Cerebellum (tissue), 4 donors: ENCODE measurements at places on chromosomes 16 and 17.

DNA sequence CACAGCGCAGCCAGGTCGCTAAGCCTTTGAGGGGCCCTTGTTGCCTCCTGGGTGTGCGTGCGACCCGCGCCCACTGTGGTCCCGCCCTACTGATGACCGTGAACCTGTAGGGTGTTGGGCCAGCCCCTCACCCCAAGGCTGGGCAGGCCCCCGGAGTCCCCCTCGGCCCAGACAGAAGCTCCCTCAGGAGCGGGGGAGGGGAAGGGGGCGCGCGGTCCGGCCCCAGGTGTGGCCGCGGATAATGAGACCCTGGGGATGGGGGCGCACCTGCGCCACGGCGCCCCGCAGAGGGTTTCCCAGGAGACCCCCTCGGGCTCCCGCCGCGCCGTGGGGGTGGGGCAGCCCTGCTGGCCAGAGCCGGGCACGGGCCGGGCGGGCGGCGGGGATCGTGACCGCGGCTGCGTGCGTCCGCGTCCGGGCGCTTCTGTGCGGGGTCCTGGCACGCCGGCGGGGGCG is 358 bp upstream of the ARHGDIG start:
- no peak for DNase-seq

- DNase-seq, result no peak
These were observed 23.3 kb downstream of the LLGL2 start for GRCh38 chr17:75548813-75549212.

GRCh38 chr17:59004338-59005111 is 102.2 kb downstream of the TRIM37 start:
- DNase-seq, result peak; percentile 60

DNA sequence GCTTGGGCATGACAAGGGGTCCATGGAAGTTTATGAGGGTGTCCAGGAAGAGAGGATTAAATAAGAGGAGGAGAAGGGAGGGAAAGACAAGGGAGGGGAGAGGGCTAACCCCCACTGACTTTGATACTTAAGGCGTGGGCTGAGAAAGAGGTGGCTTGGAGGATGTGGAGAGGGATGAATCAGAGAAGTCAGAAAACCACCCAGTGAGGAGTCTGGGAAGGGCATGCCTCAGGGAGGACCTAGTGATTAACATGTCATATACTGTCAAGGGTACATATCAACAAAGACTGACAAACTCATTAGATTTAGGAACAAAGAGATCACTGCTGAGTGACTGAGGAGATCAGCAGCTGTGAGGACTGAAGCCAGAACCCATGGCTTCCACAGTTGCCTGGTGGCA is 145.4 kb downstream of the IRX5 start:
- DNase-seq, result no peak

DNA sequence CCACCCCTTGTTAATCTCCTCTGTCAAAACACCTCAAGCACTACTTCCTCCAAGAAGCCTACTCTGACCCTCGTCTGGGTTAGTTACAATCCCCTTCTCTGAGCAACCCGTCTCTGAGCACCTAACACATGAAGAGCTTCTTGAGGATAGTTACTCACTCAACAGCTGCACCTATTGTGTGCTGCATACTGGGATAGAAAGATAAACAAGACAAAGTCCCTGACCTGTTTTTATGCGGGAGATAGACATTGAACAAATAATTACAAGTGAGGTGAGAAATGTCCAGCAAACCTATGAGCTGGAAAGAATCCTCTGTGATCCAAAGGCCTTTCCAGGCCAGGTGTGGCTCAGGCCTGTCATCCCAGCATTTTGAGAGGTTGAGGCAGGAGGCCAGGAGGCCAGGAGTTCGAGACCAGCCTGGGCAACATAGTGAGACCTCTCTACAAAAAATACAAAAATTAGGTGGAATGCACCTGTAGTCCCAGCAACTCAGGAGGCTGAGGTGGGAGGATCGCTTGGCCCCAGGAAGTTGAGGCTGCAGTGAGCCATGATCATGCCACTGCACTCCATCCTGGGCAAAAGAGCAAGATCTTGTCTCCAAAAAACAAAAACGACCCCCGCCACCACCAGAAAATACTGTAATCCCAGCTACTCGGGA is 5.5 kb upstream of the ZNF771 start:
- no peak for DNase-seq

- no peak for DNase-seq
These were observed 9.4 kb downstream of the SCPEP1 start for GRCh38 chr17:56987283-56987834.

DNA sequence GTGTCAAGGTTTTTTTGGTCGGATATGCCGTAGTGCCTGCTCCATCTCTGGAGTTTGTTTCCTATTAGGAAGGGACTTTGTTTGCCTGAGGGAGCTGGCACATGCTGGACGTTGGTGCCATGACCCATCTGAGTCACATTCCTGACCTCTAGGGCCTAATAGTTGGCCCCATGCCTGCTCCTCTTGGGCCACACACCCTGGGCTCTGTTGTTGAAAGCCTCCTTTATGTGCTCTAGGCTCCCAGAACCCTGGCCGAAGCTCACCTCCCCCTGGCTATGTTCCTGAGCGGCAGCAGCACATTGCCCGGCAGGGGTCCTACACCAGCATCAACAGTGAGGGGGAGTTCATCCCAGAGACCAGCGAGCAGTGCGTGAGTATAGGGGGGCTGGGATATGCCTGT is 18.4 kb downstream of the LIMD2 start:
- no peak for DNase-seq

GRCh38 chr16:86821895-86822294 is 243.5 kb downstream of the FOXL1 start:
- DNase-seq, result no peak

DNA sequence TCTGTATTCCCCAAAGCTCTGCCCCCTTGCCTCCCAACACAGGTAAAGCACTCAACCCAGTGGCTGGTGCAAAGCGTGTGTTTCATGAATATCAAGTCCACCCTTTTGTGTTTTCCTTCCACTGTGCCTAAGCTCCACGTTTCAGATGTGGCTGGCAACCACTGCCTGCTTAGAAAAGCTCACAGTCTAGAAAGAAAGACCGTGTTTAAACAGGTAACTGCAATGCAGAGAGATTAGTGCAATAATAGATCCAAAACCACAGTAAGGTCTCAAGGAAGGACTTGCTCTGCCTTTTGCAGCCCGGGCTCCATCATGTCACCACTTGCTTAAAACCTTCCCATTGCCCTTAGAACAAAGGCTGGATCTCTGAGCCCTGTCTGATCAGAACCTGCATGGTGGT is 240.2 kb upstream of the C16orf82 start:
- no peak for DNase-seq

DNA sequence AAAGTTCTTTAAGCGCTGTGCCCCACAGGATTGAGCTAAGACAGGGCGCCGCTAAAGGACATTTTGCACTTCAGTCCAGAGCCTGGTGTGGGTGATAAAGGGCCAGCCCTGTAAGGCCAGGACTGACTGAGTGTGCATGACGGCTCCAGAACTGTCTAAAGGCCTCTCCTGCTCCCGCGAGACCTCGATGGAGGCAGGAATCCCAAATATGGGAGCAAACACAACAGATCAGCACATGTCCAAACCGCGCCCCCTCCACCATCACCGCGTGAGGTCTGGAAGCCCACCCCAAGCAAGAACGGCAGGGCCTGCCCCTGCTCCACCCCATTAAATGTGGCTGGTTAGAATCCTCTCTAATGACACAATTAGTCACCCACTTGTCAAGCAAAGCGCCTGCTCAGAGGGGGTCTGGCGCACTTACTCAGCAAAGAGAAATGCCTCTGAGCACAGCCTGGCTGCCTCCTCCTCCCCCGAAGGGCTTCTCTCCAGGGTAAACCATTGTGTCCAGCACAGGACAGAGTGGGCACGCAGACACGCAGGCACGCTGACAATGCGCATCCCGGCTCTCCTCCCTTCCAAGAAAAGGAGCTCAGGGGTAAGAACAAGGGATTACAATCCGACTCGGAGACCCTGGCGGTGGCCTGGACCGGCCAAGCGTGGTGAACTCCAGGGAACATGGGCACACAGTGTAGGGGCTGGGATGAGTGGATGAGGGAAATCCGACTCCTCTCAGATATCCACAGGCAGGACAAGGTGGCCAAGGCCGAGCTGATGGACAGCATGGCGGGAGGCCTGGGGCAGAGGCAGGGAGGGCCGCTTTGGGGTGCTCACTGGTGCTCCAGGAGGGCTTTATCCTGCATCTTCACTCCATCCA is 1.5 kb downstream of the MXRA7 start:
- DNase-seq, result no peak

DNA sequence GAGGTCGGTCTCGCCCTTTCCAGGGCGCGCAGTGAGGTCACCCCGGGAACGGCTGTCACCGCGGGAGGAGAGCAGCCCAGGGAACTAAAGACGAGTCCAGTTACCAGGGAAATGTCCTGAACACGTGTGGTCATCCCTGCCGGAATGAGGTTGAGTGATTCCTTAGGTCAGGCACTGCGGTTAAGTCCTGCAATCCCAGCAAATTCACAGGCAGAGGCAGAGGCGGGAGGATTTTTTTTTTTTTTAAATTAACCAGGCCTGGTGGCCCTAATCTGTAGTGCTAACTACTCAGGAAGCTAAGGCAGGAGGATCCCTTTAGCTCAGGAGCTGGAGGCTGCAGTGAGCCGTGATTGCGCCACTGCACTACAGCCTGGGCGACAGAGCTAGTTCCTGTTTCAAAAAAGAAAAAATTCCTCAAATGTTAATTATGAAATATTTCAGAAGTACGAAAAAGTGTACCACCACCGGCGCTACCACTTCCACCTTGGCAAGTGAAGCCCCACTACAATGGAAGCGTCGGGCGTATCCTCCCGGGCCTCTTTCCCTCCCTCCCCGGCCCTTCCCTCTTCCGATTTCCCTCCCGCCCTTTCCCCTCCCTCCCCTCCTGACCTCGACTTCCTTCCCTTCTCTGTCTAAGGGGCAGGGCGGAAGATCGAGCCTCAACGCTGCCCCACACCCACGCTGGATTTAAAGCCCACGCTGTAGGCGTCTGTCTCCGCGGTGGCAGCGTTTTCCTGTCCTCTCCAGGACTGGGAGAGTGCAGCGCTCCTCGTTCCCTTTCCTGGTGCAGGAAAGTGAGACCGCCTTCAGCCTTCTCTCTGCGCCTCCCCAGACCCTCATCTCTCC is 27.3 kb downstream of the SLFN11 start:
- peak; percentile 3 for DNase-seq

DNA sequence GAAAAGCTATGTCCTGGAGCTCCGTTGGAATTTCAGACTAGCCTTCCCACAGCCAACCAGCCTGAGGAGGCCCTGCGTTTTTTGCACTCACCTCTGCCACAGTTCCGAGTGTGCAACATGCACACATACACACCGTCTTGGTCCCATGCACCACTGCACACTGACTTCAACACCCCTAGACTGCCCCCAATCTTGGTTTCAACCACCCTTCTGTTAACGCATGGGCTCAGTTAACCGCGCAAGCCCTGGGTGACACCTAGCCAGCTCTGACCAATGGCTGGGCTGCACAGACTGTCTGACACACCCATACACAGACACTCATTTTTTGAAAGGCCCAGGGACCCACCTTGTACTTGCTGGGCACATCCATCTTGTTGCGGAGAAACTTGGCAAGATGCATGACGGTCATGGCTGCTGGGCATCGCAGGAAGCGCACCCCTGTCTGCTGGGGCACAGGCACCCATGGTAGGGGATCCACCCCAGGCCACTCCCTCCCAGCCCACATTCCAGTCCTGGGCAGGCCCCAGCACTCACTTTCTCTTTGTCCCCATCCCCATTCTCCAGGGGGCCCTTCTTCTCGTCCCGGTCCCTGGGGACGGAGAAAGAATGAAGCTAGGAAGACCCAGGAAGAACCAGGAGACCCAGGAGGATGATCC is 8.0 kb downstream of the CISD3 start:
- no peak for DNase-seq

GRCh38 chr16:27254262-27254811 is 14.2 kb downstream of the NSMCE1 start:
- no peak for DNase-seq

- DNase-seq, result peak; percentile 66
These were observed 10.0 kb downstream of the ATP5PD start for GRCh38 chr17:75036643-75037268.

GRCh38 chr16:66365651-66366050 is 840 bp upstream of the CDH5 start:
- no peak for DNase-seq

DNA sequence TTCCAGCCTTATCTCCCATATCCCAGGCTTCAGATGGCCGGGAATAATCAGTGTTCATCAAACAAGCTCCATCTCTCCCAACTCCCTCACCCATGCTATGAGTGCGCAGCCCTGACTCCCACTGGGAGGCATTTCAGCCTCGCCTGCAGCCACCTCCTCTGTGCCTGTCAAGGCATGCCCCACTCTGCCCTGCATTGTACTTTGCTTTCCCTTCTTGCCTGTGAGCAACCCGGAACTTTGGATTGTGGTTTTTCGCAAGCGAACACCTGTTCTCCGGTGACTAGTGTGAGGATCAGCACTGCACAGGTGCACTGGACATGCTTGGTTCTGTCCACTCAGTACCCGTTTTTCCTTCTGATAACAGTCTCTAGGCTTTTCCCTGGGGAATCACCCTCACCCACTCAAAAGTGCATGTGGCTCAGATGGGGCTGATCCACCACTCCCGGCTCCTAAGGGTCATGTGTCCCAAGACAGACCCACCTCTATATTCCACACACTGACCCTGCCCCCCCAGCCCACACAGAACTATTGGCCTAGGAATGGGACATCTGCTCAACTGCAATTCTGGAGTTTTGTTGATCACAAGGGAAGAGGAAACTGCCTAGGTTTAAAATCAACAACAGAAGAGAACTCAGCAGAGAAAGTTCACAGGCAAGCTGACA is 9.1 kb downstream of the CHST6 start:
- DNase-seq, result no peak

DNA sequence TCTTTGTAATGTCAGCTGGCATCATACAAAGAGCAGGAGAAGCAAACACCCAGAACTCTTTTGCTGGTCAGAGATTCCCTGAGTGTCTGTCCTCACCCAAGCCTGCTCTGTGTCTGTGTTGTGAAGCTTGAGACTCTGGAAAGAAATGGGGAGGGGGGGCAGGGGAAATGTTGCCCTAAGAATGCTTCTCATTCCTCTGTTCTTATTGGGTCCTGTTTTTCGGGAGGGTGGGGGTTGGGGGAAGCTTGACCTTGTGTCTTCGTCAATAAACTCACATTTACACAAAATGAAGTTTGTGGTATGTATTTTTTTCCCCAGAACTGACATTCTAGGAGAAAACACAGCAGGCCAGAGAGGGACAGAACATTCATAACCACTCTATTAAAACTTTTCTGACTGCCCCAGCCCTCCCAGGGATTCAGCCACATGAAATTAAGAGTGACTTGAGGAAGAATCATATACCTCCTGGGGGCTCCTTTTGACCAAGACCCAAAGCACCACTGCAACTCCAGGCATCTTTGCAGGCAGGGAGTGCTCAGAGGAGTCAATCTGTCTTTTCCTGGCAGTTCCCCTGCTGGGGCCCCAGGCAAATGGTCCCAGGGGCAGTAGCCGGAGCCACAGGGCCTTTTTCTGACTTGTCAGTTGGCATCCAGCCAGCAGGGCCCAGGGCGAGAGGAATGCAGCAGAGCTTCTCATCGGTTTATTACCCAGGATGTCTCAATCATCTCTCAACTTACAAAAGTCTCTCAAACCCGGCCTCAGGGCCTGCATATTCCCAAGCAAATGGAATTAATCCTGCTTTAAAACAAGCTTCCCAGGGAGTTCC is 5.1 kb upstream of the RASL10B start:
- no peak for DNase-seq
